Bronchial epithelial cell (primary cell): ENCODE measurements at places on chromosomes 4 and X. TPM values are rescaled to one million over a fixed set of nuclear protein-coding genes. Genes with fewer than 3 reads are reported as not detected.

DNA sequence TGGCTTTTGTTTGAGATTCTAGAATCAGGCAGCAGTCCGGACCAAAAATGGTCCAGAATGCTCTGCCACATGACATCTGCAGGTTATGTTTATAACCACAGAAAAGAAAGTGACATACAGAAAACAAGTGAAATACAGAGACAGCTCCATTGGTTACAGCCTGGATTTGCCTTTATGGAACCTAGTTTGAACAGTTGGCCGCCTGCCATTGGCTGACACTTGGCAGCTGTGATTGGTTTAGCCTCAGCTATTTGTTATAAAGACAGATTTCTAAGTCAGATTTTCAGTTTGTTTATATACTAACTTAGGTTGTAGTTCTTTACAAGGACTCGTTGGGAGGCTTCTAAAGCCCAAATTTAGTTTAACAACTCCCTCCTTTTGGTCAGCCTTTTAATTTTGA is 40.8 kb upstream of the IL9R start:
- DNase-seq: no peak

- no peak for DNase-seq
These were observed 26.0 kb downstream of the OCRL start for GRCh38 chrX:129566073-129566472.

SMIM31 gene
- total RNA-seq: not detected in 2 replicates

DNA sequence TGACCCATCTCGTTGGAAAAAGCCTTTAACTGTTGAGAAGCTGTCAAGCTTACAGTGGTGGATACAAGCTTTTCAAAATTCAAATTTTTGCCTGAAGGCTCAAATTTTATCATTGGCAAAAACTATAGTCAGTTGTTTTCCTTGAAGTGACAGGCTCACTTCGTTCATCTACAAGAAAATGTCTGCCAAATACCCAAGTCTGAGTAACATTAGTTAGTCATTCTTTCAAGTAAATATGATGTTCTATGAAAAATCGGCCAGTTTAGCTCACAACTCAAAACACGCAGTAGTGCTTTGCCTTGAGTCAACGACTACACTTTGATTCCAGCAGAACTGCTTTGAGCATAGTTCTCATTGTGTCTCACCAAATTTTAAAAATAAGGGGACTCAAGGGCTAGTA is 170.3 kb upstream of the MAMLD1 start:
- no peak for DNase-seq

CXCL11 gene
- total RNA-seq: not detected in 2 replicates

DNA sequence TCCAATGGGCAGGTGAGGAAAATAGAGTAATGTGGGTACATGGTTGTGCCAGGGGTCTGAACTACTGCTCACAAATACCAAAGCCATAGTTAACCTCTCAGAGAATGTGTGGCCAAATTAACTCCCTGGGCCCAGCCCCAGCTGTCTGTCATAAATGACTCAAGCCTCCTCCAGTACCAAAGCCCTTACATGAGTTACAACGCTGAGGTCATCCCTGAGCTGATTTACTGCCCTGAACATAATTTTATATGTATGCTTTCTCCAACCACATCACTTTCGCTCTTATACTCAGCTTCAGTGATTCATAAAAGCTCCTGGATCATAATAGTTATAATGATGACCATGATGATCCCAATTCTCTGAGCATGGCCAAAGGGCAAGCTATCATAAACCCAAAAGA is 283.9 kb downstream of the NKX6-1 start:
- DNase-seq: no peak

DNA sequence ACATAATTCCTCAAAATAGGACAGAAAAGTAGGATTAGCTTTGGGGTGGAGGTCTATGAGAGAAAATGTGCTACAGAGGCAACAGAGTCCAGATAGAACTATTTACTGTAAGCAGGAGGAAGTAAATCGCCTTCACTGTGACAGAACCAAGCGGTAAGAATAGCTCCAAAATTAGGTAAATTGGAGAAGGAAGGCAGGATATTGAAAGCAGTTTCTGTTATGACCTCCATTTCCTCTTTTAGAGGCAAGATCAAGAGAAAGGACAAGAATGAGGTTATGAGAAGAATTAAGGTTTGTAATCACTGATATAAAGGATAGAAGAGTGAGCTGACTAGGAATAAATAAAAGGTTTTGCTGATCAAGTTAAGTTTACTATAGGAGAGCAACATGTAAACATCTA is 44.1 kb upstream of the NEUROG2 start:
- DNase-seq: no peak

GRCh38 chr4:38315286-38315685 is 348.7 kb upstream of the KLF3 start:
- DNase-seq: no peak

ADGRA3 gene
- total RNA-seq: 24.2 and 34.2 TPM in 2 replicates

F11 gene
- not detected in 2 replicates for total RNA-seq

MAMLD1 gene
- total RNA-seq: under 0.01 and 0.13 TPM in 2 replicates

DNA sequence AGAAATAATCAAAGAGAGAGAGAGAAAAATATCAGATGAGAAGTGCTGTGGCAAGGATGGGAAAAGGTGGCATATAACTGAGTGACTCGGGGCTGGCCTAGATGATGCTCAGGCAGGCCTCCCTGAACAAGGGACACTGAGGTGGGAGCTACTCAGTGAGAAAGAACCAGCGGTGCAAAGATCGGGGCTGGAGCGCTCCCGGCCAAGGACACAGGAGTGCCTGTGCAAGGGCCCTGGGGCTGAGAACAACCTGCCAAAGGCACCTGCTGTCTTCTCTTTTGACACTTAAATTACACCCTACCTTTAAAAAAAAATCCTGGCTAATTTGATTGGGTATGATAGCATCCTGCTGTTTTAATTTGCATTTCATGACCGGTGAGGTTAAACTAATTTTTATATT is 77.7 kb upstream of the C4orf50 start:
- DNase-seq: no peak

MAP9 gene
- 3.6 and 4.2 TPM in 2 replicates for total RNA-seq

SCRG1 gene
- total RNA-seq: not detected in 2 replicates

PLS3 gene
- 204 and 241 TPM in 2 replicates for total RNA-seq

SOD3 gene
- 0.13 TPM in 1 of 2 replicates, not detected in the other for total RNA-seq

DNA sequence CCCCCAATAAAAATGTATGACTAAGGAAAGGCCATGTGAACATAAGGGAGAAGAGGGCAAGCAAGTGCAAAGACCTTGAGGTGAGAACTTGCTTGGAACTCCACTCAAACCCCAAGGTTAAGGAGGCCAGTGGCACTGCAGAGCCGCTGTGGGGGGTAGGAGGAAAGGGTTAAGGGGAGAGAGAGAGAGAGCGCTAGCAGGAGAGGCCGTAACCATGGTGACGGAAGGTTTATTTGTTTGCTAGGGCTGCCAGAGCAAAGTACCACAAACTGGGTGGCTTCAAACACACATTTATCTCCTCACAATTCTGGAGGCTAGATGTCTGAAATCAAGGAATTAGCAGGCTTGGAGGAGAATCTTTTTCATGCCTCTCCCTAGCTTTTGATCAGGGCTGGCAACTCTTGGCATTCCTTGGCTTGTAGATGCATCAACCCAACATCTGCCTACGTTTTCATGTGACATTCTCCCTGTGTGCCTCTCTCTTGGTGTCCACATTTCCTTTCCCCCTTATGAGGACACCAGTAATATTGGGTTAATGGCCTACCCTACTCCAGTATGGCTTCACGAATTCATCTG is 35.2 kb downstream of the SMIM20 start:
- no peak for DNase-seq

GRCh38 chr4:133668061-133668851 is 519.2 kb downstream of the PCDH10 start:
- DNase-seq: no peak

GRCh38 chrX:123673813-123674212 is 59.0 kb downstream of the THOC2 start:
- DNase-seq: no peak

DNA sequence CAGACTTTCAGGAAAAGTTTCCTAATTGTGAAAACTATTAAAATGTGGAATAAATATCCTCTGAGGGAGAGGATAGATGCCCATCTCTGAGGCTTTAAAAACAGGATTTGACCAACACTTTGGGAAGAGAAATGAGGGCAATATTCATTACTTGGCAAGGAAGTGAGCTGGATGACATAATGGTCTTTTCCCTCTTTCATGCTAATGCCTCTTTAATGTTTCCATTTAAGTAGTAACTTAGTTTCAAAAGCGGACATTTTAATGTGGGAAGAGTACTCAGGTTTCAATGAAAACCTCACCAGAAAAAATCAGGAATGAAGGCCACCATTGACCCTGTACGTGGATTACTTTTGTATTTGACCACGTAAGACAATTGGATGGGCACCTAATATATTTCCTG is 503.3 kb downstream of the ANKRD50 start:
- DNase-seq: no peak

- no peak for DNase-seq
These were observed 30.8 kb downstream of the RTL5 start for GRCh38 chrX:72100824-72101351.
